B cell (primary cell): ENCODE measurements at places on chromosomes 5 and 9. TPM values are rescaled to one million over a fixed set of nuclear protein-coding genes. Genes with fewer than 3 reads are reported as not detected.

The AP3B1 gene
- 58.9 and 63.5 TPM in 2 replicates for total RNA-seq

The C5 gene
- total RNA-seq: 9.4 and 10.4 TPM in 2 replicates

The RAI14 gene
- 0.66 and 1.9 TPM in 2 replicates for total RNA-seq

The TXNDC8 gene
- not detected in 2 replicates for total RNA-seq

The ATOSB gene
- total RNA-seq: 6.5 and 7.0 TPM in 2 replicates

The IGFBPL1 gene
- not detected in 2 replicates for total RNA-seq

The INSL4 gene
- not detected in 2 replicates for total RNA-seq

The GFI1B gene
- 0.85 TPM in 1 of 2 replicates, not detected in the other for total RNA-seq

The MZB1 gene
- total RNA-seq: 71.8 and 72.2 TPM in 2 replicates

The CFAP157 gene
- total RNA-seq: not detected in 2 replicates

The SPATA31E1 gene
- total RNA-seq: not detected in 2 replicates

The ENHO gene
- not detected in 2 replicates for total RNA-seq

The IL5 gene
- total RNA-seq: not detected in 2 replicates

The PDCD1LG2 gene
- 0.49 and 0.67 TPM in 2 replicates for total RNA-seq

The FGFR4 gene
- total RNA-seq: 1.2 and 1.5 TPM in 2 replicates

- DNase-seq: peak; percentile 52
- H3K36me3 ChIP-seq: no peaks in the 10 kb centered on the region
- peaks cover 32% of the 10 kb centered on the region for H3K4me1 ChIP-seq
- H3K4me3 ChIP-seq: no peak overlapping the region
Observed at GRCh38 chr9:97924386-97924785, 2.1 kb upstream of the TRMO start.

DNA sequence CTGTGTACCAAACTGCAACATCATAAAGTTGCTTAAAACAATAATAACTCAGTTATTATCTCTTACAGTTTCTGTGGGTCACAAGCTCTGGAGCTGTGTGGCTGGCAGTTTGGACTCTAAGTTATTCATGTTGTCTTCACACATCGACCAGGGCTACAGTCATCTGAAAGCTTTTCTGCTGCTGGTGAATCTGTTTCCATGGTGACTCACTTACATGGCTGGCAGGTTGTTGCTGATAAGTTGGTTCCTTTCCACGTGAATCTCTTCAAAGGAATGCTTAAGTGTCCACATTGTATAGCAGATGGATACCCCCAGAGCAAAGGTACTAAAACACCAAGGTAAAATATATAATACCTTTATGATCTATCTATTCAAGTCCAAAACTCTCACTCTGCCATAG lies 44.8 kb upstream of the CYLC2 start:
- H3K4me3 ChIP-seq: no peak overlapping the region
- no peak overlapping the region for H3K27ac ChIP-seq
- H3K4me1 ChIP-seq: no peaks in the 10 kb centered on the region
- DNase-seq: no peak
- H3K27me3 ChIP-seq: no peaks in the 10 kb centered on the region
- no peaks in the 10 kb centered on the region for H3K36me3 ChIP-seq

DNA sequence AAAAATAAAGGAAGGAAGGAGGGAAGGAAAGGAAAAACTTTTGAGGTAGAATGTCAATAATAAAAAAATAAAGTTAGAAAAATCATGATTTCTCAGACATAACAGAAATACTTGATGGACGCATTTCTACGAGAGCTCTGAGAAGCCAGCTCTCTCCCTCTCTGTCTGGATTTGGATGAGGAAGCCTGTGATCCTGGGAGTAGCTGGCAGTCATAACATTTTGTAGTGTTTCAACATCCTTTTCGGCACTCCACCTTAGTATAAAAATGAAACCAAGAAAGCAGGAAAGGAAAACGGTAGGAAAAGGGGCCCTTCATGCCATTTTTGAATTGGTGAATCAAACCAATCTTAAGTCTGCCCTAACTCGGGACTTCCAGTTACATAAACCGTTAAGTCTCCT lies 321.3 kb downstream of the EPB41L4A start:
- no peaks in the 10 kb centered on the region for H3K36me3 ChIP-seq
- no peak for DNase-seq
- no peak overlapping the region for H3K27ac ChIP-seq
- H3K4me1 ChIP-seq: no peaks in the 10 kb centered on the region
- H3K27me3 ChIP-seq: no peaks in the 10 kb centered on the region

GRCh38 chr5:153749960-153750359 lies 259.5 kb downstream of the GRIA1 start:
- H3K36me3 ChIP-seq: no peaks in the 10 kb centered on the region
- no peak overlapping the region for H3K27ac ChIP-seq
- peaks cover 3% of the 10 kb centered on the region for H3K27me3 ChIP-seq
- no peak for DNase-seq
- no peaks in the 10 kb centered on the region for H3K4me1 ChIP-seq

DNA sequence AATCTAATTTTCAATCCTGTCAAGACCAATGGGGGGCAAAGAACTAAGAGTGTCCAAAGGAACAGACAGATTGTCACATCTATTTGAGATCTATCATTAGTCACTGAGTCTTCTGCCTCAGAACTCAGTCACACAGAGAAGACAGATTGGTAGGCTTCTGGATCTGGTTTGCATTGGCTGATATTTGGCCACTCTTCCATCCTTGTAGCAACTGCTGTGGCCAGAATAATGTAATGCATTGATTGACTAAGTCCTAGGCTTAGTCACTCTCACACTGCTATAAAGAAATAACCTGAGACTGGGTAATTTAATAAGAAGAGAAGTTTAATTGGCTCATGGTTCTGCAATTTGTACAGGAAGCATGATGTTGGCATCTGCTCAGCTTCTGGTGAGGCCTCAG lies 458.5 kb downstream of the ACTL7B start:
- no peaks in the 10 kb centered on the region for H3K4me1 ChIP-seq
- no peak for DNase-seq

- DNase-seq: no peak
- peaks cover 82% of the 10 kb centered on the region for H3K36me3 ChIP-seq
- peaks cover 13% of the 10 kb centered on the region for H3K4me1 ChIP-seq
- H3K27me3 ChIP-seq: no peaks in the 10 kb centered on the region
Observed at GRCh38 chr5:178209334-178210072, 5.2 kb downstream of the HNRNPAB start.

DNA sequence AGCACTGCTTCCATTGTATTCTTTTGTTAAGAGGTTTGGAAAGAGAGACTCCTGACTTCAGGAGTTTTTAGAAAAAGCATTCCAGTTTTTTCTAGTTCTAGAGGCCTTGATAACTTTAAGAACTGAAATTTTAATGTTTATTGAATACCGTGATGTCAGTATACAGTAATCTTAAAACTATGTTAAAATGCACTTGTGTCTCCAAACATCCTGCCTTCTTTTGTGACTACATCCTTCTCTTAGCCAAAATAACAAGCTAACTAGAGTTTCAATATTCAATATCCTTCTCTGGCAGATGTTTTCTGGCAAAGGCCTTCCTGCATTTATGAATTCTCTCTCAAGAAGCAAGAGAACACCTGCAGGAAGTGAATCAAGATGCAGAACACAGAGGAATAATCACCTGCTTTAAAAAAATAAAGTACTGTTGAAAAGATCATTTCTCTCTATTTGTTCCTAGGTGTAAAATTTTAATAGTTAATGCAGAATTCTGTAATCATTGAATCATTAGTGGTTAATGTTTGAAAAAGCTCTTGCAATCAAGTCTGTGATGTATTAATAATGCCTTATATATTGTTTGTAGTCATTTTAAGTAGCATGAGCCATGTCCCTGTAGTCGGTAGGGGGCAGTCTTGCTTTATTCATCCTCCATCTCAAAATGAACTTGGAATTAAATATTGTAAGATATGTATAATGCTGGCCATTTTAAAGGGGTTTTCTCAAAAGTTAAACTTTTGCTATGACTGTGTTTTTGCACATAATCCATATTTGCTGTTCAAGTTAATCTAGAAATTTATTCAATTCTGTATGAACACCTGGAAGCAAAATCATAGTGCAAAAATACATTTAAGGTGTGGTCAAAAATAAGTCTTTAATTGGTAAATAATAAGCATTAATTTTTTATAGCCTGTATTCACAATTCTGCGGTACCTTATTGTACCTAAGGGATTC lies 43.1 kb downstream of the NDFIP1 start:
- H3K36me3 ChIP-seq: peaks cover 2% of the 10 kb centered on the region
- H3K4me1 ChIP-seq: no peaks in the 10 kb centered on the region
- no peak overlapping the region for H3K4me3 ChIP-seq
- no peaks in the 10 kb centered on the region for H3K27me3 ChIP-seq
- peak; percentile 67 for DNase-seq

DNA sequence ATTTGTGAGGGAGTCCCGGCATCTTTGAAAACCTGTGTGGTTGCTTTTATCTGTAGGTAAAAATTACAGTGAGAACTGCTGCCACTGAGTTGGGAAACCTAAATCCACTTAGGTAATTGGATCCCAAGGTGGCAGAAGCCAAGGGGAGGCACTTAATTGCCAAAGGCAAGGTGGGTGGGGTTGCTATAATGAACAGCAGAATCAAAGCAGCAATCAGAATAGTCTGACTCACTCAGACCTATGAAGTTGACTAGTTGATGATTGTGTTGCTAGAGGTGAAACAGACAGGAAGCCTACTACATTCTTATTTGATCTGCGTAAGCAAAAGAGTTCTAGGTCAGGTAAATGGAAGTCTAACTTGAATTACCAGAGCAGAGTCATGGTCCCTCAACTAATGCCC lies 17.3 kb upstream of the BICD2 start:
- no peaks in the 10 kb centered on the region for H3K4me1 ChIP-seq
- no peaks in the 10 kb centered on the region for H3K27me3 ChIP-seq
- no peaks in the 10 kb centered on the region for H3K36me3 ChIP-seq
- no peak overlapping the region for H3K27ac ChIP-seq
- H3K4me3 ChIP-seq: no peak overlapping the region

- H3K36me3 ChIP-seq: no peaks in the 10 kb centered on the region
- no peaks in the 10 kb centered on the region for H3K27me3 ChIP-seq
- H3K4me3 ChIP-seq: no peak overlapping the region
- DNase-seq: no peak
- no peak overlapping the region for H3K27ac ChIP-seq
Observed at GRCh38 chr5:170154744-170155143, 49.0 kb downstream of the FOXI1 start.

DNA sequence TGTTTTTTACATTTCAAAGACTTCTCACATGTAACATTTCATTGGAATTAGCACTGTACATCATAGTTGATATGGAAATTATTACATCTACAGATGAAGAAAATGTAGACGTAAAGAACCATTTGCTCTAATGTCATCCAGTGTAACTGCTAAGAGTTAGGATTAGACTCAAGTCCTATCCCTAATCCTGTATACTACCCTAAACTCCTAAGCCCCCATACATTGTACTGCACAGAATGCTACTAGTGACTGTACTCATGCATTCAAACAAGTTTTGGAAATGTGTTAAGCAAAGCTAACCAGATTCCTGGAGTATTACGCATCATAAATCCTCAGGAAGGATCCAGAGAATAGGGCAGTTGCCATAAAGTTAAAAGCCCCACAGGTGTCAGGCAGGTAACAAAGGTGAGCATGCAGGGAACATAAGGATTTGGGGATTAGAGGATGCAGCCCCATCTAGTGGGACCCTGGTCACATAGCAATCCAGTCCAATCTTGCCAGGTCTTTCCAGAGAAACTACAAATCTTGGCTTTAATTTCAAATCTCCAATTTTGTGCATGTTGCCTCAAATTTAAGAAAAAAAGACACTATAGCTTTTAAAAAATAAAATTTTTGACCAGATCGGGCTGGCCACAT lies 32.0 kb downstream of the HAVCR1 start:
- H3K36me3 ChIP-seq: no peaks in the 10 kb centered on the region
- no peak overlapping the region for H3K27ac ChIP-seq
- H3K4me1 ChIP-seq: no peaks in the 10 kb centered on the region
- H3K27me3 ChIP-seq: peaks cover 6% of the 10 kb centered on the region
- DNase-seq: peak; percentile 18

DNA sequence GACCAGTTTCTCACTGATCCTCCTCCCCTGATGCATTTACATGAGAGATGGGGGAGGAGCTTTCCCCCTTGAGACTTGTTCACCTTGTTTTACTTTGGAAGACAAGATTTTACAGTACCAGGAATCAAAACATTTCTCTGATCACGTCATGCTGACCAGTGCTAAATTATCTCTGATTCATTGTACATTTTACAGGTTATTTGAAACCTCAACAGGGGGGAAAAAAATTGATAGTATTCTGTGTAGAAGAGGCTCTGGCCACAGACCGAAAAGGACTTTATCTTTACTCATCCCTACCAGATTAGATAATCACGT lies 133.9 kb downstream of the GRIA1 start:
- H3K27me3 ChIP-seq: no peaks in the 10 kb centered on the region
- no peaks in the 10 kb centered on the region for H3K4me1 ChIP-seq
- DNase-seq: no peak
- H3K36me3 ChIP-seq: no peaks in the 10 kb centered on the region

GRCh38 chr9:116298878-116299391 lies 145.3 kb downstream of the PAPPA start:
- no peak overlapping the region for H3K27ac ChIP-seq
- DNase-seq: no peak
- no peak overlapping the region for H3K4me3 ChIP-seq
- H3K36me3 ChIP-seq: no peaks in the 10 kb centered on the region
- no peaks in the 10 kb centered on the region for H3K4me1 ChIP-seq

DNA sequence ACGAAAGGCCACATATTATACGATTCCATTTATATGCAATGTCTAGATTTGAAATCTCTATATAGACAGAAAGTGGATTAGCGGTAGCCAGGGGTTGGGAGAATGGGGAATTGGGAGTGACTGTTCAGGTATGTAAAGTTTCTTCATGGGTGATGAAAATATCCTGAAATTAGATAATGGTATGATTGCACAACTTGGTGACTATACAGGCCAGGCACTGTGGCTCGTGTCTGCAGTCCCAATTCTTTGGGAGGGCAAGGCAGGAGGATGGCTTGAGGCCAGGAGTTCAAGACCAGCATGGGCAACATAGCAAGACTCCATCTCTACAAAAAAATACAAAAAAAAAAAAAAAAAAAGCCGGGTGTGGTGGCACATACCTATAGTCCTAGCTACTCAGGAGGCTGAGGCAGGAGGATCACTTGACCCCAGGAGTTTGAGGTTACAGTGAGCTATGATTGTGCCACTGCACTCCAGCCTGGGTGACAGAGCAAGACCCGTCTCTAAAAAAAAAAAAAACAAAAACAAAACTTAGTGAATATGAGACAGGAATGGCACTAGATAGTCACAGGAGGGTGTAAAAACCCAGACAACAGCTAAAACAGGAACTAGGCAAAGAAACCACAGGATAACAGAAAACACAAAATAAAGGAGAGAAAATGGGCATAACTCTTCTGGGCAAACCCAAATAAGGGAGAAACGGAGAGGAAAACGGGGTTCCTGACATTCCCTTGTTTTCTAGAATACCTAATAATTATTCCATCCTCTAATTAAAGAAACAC lies 72.1 kb upstream of the ZNF618 start:
- H3K27ac ChIP-seq: no peak overlapping the region
- H3K36me3 ChIP-seq: no peaks in the 10 kb centered on the region
- DNase-seq: no peak
- no peaks in the 10 kb centered on the region for H3K4me1 ChIP-seq
- no peaks in the 10 kb centered on the region for H3K27me3 ChIP-seq
- no peak overlapping the region for H3K4me3 ChIP-seq

DNA sequence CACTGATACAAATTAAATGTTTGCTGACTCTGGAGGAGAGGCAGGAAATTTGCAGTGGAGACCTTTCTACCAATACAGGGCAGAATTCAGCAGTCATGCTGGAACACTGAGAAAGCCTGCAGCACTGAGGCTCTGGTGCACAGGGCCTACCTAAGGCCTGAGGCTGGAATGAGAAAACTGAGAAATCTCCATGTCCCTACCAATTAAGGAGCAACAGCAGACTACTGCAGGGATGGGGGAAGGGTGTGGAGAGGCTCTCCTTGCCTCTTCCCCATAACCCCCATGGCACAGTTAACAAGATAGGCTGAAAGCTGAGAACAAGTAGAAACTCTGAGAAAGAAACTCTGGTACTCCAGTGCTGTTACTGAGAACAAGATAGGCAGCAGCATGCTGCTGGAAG lies 10.5 kb downstream of the FBXO4 start:
- no peak overlapping the region for H3K27ac ChIP-seq
- H3K4me3 ChIP-seq: no peak overlapping the region
- peaks cover 5% of the 10 kb centered on the region for H3K36me3 ChIP-seq
- no peak for DNase-seq
